CD8-positive, alpha-beta memory T cell (primary cell): ENCODE measurements at places on chromosomes 1 and 21. TPM values are rescaled to one million over a fixed set of nuclear protein-coding genes. Genes with fewer than 3 reads are reported as not detected.

Gene VSIG8
- total RNA-seq, result not detected

DNA sequence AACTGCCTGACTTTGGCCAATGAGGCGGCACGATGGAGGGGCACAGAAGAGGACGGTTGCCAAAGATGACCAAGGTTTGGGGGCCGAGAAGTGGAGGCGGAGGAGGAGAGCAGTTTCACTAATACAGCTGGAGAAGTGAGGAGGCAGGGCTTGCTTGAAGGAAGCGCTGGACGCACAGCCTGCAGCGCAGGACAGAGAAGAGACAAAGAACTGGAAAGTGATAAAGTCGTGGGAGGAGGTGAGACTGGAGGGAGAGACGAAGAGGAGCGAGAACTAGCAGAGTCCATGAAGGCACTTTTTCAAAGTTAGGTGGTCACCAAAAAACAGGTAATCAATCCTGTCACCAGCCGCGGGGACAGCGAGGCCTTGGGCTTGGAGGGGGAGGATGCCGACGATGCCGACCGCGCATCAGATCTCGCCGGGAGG lies 771 bp downstream of the PACC1 start:
- no peak for DNase-seq
- H3K27me3 ChIP-seq, result no peaks in the 10 kb centered on the region
- H3K4me1 ChIP-seq, result peaks cover 25% of the 10 kb centered on the region
- peak overlapping the region; percentile 55 for H3K27ac ChIP-seq

DNA sequence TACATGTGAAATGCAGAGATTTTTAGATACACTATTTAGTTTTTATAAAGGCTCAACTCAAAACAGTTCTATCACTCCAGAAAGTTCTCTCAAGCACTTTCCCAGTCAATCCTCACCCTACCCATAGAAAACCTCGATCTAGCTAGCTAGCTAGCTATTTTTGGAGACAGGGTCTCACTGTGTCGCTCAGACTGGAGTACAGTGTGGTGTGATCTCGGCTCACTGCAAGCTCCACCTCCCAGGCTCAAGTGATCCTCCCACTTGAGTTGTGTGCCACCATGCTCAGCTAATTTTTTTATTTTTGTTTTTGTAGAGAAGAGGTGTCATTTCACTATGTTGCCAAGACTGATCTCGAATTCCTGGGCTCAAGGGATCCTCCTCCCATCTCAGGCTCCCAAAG lies 236.9 kb downstream of the RERE start:
- no peak overlapping the region for H3K4me3 ChIP-seq
- no peaks in the 10 kb centered on the region for H3K4me1 ChIP-seq
- DNase-seq, result no peak
- H3K27ac ChIP-seq, result no peak overlapping the region
- H3K27me3 ChIP-seq, result no peaks in the 10 kb centered on the region

DNA sequence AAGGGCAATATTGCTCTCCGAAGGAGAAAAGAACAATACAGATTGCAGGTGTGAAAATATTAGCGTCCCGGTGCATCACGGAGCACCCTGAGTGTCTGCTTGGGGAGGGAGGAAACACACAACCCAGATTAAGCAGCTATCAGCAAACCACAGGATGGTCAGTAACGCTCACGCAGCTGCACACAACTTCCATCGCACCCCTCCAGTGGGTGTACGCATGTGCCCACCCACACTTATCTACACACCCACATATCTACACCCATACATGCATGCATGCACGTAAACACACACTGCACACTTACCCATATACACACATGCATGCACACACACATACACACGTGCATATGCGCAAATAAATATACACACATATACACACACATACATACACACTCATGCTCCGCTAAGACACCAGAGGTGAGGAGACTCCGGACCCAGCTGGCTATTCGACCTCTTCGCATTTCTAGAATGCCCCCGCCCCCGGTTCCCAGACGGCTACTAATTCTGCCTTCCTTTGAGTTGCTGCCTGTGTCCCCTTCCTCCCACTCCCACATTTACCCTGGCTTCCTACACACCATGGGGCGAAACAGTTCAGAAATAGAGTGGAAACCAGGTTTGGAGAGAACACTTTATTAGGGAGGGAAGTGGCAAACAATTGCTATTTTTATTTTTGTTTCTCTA lies 26.2 kb downstream of the ITPKB start:
- no peak for DNase-seq
- H3K27me3 ChIP-seq, result no peaks in the 10 kb centered on the region
- H3K27ac ChIP-seq, result no peak overlapping the region
- H3K36me3 ChIP-seq, result no peaks in the 10 kb centered on the region
- peaks cover 91% of the 10 kb centered on the region for H3K4me1 ChIP-seq
- H3K4me3 ChIP-seq, result peak overlapping the region; percentile 52

- H3K36me3 ChIP-seq, result no peaks in the 10 kb centered on the region
- no peak overlapping the region for H3K4me3 ChIP-seq
- DNase-seq, result no peak
- no peaks in the 10 kb centered on the region for H3K4me1 ChIP-seq
These were observed 72.4 kb upstream of the IFNAR2 start for GRCh38 chr21:33157303-33157702.

DNA sequence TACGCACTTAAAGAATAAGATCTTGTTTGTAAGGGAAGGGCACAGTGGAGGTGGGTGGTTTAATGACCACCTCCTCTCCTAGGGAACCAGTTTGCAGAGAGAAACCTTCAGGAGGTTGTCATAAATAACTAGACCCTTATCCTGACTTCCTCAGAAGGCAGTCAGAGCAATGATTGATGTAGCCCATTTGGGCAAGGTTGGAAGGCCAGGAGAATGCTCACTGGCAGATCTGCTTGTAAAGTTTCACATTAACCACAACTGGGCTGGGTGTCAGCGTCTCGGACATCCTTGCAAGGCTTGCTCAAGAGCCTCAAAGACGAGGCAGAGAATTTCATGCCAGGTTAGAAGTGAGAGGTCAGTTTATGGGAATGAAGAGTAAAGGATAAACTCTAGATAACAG lies 87.6 kb upstream of the TRABD2B start:
- no peaks in the 10 kb centered on the region for H3K36me3 ChIP-seq
- H3K4me1 ChIP-seq, result no peaks in the 10 kb centered on the region
- H3K27ac ChIP-seq, result no peak overlapping the region
- DNase-seq, result no peak
- no peaks in the 10 kb centered on the region for H3K27me3 ChIP-seq

DNA sequence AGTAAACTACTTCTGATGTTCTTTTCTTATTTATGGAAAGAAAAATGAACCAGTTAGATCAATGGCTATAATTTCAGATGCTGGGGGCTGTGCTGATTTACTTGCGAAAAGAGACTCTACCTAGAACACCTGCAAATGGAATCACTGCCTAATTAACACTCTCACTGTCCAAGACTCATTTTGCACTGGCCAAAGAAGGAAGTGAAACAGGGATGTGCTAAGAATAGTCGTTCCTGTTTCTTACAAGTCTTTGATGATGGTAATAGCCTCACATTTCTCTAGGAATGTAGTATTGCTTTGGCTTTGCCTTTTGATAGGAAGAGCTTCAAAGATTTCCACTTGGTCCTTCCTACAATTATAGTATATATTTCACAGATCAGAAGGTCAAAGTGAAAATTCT lies 12.7 kb upstream of the TSNAX start:
- no peak for DNase-seq
- no peak overlapping the region for H3K4me3 ChIP-seq
- H3K27ac ChIP-seq, result no peak overlapping the region
- no peaks in the 10 kb centered on the region for H3K27me3 ChIP-seq
- no peaks in the 10 kb centered on the region for H3K4me1 ChIP-seq

Gene CD52
- total RNA-seq, result 388 TPM

Gene PTPN7
- total RNA-seq, result 449 TPM

DNA sequence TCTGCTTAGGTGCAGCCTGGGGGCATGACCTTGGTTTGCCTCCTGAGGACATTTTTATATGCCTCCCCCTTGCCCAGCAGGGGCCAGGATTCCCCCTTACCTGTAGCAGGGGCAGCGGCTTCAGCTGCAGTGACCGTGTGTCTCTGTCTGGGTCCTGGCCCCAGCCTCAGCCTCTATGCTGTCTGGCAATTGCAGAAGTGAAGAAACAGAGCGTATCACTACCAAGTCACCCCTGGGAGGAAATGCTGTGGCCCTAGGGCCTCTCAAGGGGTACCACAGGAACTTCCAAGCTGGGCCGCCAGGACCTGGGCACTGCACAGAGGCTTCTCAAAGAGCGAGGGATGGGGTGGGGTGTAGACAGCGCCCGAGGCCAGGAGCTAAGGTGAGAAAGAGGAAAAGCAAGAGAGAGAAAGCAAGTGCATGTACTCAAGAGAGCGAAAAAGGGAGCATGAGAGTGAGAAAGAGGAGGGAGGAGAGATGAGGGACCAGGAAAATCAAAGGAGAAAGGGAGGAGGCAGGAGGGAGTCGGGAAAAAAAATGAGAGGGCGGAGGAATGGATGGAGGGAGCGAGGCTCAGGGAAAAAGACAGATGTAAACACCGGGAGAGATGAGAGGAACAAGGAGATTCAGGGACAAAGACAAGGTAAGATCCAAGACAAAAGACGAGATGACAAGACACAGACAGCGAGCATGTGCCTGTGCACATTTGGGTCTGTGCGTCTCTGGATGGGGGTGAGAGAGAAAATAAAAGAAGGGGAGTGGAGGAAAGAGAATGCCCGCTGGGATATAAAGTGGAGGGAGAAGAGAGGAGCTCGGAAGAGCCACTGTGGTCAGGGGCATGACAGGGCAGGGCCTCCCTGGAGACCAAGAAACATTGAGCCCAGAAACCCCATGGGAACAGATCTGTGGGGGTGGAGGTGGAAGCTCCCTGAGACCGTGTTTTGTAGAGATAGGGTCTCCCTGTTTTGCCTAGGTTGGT lies at the start of gene PTAFR:
PTAFR (minus strand) TSS at position 199 of the 979 bp plus-strand sequence. CDS start 25,669 bp downstream, outside the sequence.
- peaks cover 26% of the 10 kb centered on the region for H3K4me1 ChIP-seq
- H3K27ac ChIP-seq, result no peak within 1 kb of the TSS
- DNase-seq, result no peak

DNA sequence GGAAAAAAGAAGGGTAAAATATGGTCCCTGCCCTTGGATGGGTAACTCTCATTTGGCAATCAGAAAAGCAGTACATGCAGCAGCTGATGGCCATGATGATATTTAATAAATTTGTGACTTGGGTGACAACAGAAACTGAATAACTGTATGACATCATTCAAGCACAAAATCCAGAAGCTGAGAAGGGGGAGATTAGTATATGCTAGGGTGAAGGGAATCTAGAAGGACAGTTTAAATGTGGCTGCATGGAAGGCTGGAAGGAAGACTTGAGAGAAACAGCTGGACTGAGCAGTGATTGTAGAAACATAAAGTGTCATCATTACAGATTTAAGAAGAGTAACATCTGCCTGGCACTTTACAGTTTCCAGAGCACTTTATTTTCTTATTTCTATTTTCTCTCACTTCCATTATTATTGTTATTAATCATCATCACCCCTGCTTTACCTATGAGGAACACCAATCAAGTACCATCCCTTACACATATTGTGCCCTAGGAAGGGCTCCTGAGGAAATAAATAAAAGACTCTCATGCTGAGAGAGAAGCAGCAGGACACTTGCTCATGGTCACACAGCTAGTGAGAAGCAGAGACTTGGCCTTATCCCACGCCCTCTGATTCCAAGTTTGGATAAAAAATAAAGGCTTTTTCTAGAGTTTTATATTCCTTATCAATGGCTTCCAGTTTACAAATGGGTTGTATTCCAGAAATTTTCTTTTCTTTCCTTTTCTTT lies 207.2 kb downstream of the PBX1 start:
- H3K4me1 ChIP-seq, result no peaks in the 10 kb centered on the region
- no peaks in the 10 kb centered on the region for H3K36me3 ChIP-seq
- no peak overlapping the region for H3K4me3 ChIP-seq
- no peak for DNase-seq

- no peaks in the 10 kb centered on the region for H3K4me1 ChIP-seq
- H3K36me3 ChIP-seq, result no peaks in the 10 kb centered on the region
- H3K4me3 ChIP-seq, result no peak overlapping the region
- H3K27ac ChIP-seq, result no peak overlapping the region
These were observed 9.8 kb downstream of the SDHC start for GRCh38 chr1:161324020-161324419.

DNA sequence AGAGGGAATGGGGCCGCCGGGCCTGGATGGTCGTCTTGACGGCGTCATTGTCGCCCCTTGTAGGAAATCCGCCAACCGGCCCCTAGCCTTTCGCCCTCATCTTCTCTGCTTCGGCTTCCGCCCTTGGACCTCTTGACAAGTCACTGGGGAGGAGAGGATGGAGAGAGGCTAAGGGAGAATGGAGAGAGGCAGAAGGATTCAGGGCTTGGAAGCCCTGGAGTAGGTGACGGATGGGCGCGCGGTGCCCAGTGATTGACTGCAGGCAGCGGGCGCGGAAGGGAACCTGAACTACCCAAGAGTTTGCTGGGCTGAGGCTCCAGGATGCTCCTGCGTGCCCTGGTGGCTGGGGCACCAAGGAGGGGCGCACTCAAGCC lies 651 bp downstream of the PDE4B start:
- no peaks in the 10 kb centered on the region for H3K4me1 ChIP-seq
- H3K36me3 ChIP-seq, result no peaks in the 10 kb centered on the region
- DNase-seq, result no peak
